ENCODE measurements at places on chromosomes 16 and 17.

- no peak for DNase-seq
These were observed 33.5 kb upstream of the BCO1 start for GRCh38 chr16:81204798-81205680.

DNA sequence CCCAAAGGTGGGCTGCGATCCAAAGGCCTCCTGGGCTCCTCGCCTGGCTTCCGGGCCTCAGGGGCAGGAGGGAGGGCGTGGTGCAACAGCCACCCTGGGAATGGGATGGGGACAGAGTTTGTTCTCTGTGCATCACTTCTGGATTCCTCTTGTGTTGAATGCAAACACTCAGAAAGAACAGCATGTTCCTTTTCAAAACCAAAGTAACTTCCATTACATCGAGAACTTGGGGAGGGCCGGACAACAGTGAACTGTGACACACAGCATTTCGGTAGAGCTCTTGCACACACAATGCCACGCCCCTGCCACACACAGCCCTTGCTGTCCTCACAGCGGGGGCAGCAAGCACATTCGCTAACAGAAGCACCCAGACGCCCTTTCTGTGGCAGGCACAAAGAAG lies 36.1 kb upstream of the FASN start:
- peak; percentile 68 for DNase-seq

DNA sequence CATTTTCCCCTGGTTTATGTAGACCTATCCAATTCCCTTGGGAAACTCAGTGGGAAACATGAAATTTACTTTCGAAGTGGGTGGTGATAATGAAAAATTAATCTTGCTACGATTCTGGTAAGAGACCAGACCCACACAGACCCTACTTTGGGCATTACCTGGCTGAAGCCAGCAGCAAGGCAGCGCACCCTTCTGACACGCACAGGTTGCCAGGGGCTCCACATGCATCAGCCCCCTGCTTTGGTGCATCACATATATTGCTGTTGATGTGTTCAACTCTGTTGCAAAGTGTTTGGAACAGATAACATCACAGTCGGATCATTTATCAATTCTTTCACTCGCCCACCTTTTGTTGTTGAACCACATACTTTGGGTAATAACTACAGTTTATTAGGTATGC lies 26.6 kb downstream of the SMARCE1 start:
- no peak for DNase-seq

GRCh38 chr17:80382956-80383355 lies 32.0 kb upstream of the ENDOV start:
- no peak for DNase-seq

Measured in lower leg skin (tissue), 4 donors.